ENCODE measurements at places on chromosomes 3 and 15.
A peak's percentile ranks its signal among the peaks of the same experiment; 100 is the strongest.

GRCh38 chr15:78001656-78002055, 75.9 kb downstream of the TBC1D2B start:
- no peak for DNase-seq

DNA sequence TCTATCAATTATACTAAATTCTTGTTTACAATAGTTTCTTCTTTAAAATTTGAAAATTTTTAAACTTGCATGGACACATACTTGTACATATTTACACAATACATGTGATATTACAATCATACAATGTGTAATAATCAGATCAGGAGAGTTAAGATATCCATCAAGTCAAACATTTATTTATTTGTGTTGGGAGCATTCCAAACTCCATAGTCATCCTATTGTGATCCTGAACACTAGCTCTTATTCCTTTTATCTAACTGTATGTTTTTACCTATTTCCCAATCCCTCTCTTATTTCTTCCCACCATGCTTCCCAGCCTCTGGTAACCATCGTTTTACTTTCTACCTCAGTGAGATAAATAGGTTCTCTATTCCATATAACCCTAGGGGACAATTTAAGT, 1219.2 kb downstream of the ZPLD1 start:
- DNase-seq = no peak

- DNase-seq = no peak
These were observed 44.1 kb downstream of the C3orf20 start for GRCh38 chr3:14719006-14719405.

GRCh38 chr3:53949541-53949940, 57.9 kb upstream of the SELENOK start:
- DNase-seq = no peak

GRCh38 chr15:45919806-45920205, 285.0 kb downstream of the SQOR start:
- peak; percentile 25 for DNase-seq
